ENCODE measurements at places on chromosomes 1 and 21.

DNA sequence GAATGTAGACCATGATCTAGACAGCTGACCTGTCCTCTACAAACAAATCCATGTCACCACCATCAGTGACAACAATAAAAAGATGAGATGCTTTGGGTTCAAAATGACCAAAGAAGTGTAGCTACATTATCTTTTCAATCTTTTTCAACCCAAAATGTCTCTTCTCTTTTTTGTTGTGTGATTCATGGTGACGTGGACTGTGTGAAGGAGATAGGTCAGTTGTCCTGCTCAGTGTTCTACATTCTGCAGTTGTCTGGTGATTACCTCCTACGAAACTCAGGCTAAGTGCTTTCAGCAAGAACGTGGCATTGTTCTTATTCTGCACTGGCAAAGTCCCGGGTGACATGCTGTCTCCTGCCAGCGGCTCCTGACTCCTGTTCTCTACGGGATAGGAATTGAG, 73.1 kb downstream of the PRKAB2 start:
- no peak for DNase-seq

DNA sequence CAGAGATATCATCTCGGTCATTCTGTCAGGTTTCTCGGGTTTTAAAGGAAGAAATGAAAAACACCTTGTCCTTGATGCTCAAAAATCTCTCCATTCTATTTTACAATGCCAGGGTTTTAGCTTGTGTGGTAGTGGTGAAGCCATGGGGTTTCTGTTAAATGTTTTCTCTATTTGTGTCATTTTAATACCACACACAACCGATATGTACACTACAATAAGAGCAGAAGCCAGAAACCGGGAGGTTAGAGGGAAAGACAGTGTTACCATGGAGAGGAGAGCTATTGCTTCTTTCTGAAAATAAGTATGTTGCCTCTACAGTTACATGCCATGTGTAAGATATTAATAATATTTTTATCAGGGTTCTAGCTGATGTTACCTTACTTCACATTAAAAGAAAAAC, 2.8 kb downstream of the SLC35D1 start:
- DNase-seq = no peak

DNA sequence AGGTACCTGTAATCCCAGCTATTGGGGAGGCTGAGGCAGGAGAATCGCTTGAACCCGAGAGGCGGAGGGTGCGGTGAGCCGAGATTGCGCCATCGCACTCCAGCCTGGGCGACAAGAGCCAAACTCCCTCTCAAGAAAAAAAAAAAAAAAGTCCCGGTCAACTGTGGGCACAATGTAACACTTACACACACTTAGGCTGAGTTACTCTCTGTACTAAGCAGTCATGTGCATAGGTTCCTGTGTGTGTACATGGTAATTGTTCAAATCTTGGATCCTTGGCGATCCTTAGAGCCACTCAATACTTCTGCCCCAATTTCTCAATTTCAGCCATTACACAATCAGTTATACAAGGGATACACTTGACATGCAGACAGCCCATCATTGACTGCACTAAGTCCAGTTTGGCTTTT, 11.6 kb downstream of the SDCCAG8 start:
- DNase-seq = no peak

DNA sequence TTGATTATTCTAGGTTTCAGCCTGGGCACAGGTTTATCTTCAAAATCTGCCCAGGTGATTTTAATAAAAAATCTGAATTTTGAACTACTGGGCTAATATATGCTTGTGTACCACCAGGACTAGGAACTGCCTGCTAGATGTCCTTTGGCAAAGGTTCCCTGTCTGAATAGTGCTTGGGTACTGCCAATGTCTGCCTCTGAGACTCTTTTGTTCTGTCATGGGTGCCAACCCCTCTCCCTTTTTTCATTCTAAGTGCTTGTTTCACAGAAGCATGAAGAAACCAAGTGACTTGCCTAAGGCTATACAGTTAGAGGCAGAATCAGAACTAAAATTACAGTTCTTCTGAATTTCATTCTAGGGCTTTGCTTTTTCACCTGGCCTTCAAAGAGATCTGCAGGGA, 106.3 kb upstream of the CACHD1 start:
- no peak for DNase-seq

DNA sequence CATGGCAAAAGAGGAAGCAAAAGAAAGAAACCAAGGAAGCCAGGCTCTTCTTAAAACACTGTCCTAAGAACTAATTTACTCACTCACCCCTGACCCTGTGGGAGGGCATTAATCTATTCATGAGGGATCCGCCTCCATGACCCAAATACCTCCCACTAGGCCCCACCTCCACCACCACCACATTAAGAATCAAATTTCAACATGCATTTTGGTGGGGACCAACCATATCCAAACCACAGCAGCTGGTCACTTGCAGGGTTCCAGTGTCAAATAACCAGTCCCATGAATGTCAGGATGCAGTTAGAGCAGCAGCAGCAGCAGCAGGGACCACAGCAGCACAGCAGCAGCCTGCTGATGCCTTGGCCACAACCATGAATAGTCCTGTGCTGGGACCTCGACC, 83.8 kb downstream of the ZC3H11B start:
- no peak for DNase-seq

DNA sequence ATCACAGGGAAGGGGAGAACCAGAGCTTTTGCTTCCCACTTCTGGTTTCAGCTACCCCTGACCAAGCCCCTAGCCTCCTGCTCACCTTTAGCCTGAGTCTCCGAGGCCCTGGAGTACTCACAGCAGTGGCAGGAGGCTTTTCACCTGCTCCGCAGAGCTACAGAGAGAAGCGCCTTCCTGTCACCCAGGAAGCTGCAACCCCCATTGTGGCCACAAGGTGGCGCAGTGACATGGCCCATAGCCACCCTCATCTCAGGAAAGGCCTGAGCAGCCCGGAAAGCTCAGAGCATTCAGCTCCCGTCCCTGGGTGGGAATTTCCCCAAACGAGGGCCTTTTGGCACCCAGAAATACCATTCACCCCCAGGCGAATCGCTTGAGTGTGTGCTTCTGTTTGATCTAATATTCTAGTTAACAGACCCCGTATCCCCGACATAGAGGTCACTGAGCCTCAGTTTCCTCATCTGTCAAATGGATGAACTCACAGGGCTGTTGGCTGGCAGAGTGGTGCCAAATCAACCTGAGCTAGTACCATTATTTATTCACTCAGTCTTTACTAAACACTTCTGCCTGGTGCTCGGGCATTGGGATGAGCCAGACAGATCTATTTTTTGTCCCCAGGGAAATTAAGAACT, 25.3 kb downstream of the A3GALT2 start:
- no peak for DNase-seq

- DNase-seq = no peak
Measured at GRCh38 chr1:182515556-182515955, 65.6 kb downstream of the RGSL1 start.

Data from vagina (tissue), 2 donors.